ENCODE measurements at places on chromosomes 13 and 19.

DNA sequence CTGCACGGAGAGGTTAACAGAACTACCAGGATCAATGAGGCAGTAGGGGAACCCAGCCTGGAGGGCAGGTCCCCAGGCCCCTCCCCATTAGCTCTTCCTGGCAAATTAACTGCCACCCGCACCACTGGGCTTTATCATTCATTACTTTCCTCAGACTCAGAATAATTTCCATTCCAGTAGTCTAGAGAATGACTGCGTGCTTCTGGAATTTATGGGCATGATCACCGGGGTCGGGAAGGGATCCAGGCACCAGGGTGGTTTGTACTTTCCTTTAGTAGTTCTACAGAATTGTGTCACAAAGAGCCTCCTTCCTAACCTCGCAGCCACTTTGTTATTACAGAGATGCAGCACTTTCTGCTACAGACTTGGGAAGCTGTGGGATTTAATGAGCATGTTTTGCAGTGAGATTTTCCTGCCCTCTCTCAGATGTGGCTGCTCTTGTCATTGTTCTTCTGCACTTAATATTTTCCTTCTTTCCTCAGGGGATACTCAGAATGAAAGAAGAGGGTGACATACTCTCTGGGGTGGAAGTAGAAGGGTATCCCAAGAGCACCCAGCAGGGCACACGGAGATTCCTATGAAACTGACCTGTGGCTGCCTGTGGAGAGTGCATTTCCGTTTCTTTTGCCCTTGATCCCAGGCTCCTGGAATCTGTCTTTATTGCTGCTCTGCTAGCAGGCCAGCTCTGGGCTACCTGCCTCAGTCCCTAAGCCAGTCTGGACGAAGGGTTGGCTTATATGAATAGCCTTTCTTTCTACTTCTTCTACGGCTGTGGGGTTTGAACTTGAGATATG, 285.0 kb upstream of the SLC10A2 start:
- DNase-seq, result no peak

- DNase-seq, result no peak
Measured at GRCh38 chr13:27607125-27607524, 13.2 kb downstream of the LNX2 start.

DNA sequence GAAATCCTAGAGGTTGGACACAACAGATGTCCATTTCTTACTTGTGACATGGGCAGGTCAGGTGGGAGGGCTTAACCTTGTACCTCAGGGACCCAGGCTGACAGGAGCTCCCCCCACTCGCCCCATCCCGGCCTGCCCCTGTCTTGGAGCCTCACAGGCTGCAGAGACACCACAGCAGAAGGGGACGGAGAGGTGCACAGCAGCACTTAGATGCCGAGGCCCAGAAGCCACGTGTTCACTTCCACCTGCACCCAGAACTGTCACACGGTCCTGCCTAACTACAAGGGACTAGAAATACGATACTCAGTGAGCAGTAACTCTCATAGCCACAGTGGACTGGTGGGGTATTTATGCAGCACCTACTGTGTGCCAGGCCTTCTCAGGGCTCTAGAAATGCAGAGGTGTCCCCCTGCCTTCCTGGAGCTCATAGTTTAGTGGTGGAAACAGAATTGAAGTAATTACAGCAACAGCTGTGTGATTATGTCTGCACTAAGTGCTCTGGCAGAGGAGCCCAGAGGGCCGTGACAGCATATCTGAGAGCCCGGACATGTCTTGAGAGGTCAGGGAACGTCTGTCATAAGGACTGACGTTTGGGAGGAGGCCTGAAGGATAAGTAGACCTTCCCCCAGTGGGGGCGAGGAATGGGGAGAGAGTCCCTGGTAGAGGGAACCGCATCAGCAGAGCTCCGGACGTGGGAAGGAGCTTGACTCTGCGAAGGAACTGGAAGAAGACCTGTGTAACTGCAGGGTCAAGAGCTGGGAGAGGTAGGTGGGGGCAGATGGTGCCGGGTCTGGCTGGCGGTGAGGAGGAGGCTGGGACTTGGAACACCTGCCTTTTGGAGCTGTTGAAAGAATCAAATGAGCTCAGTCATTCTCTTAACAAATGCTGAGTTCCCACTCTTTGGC, 130.0 kb downstream of the SIPA1L3 start:
- no peak for DNase-seq

GRCh38 chr13:52651897-52652195, 790 bp upstream of the SUGT1 start:
- DNase-seq, result no peak

- no peak for DNase-seq
Measured at GRCh38 chr13:52127378-52127777, 1.5 kb downstream of the NEK5 start.

DNA sequence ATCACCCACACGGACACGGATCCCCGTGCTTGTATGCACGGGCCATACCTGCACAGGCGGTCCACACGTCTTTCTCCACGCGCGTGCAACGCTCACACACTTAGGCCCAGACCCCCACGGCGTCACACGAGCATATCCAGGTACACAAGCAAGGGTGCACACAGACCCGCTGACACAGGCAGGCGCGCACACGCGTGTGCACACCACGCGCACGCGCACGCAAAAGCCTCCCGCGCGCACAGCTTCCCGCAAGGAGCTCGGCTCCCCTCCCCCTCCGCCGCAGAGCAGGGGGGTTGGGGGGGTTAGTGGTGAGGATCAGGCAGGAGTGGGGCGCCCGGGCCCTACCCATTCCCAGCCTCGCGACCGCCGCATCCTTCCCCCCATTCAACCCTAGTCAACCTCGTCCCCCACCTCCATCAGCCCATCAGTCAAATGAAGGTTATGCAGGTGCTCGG, 407 bp downstream of the RAB3A start:
- no peak for DNase-seq

DNA sequence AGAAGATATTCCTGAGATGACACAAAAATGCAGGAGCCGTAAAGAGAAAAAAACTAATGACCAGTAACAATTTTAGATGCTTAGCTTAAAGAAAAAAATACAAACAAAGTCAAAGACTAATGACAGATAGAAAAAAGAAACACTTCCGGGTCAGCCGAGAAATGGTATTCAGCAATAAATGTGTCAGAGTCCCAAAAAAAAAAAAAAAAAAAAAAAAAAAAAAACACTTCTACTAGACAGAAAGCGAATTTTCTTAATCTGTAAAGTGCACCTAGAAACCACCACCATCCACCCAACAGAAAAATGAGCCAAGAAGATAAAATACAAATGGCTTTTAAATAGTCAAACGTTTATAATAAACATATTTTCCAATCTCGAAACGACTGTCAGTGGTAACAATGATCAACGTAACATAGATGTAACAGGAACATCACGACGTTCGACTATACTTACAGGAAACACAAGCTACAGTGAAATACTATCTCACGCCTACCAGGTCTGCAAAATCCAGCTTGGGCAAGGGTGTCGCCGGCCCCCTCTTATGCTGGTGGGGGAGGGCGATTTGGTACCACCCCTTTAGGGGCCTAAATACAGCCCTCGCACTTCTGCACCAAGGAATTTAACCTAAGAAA, 10.6 kb downstream of the ABHD17A start:
- no peak for DNase-seq

DNA sequence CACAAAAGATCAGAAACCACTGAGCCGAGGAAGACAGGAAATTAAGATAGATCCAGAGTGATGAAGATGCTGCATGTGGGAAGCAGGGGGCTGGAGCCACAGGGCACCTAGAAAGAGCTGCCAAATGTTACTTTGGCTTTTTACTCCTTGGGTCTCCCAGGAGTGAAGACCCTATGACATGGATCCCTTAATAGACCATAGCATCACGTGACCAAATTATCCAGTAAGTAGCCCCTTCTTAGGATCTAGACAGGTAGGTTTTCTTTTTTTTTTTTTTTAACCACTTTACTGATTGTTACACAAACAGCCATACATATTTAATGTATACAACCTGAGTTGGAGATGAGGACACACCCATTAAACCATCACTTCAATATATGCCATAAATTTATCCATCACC, 183.9 kb upstream of the SOX21 start:
- DNase-seq, result no peak

- no peak for DNase-seq
Measured at GRCh38 chr19:50796128-50796633, 6.0 kb downstream of the ACP4 start.
